Activated CD4-positive, alpha-beta T cell treated with anti-CD3 and anti-CD28 coated beads, Interleukin-2, amount 10 ng/mL, durations not matched to agents 24 days and 14 days (primary cell): ENCODE measurements at places on chromosomes 16 and 17. TPM values are rescaled to one million over a fixed set of nuclear protein-coding genes. Genes with fewer than 3 reads are reported as not detected.

TM4SF5 gene
- not detected in 2 replicates for total RNA-seq

GRCh38 chr16:12059216-12059769 lies 82.8 kb downstream of the SNX29 start:
- no peak overlapping the region for H3K4me3 ChIP-seq
- peaks cover 4% of the 10 kb centered on the region for H3K4me1 ChIP-seq
- no peaks in the 10 kb centered on the region for H3K36me3 ChIP-seq
- no peak for DNase-seq

SLC6A2 gene
- not detected in 2 replicates for total RNA-seq

CES4A gene
- total RNA-seq, result 27.0 and 27.5 TPM in 2 replicates

DNA sequence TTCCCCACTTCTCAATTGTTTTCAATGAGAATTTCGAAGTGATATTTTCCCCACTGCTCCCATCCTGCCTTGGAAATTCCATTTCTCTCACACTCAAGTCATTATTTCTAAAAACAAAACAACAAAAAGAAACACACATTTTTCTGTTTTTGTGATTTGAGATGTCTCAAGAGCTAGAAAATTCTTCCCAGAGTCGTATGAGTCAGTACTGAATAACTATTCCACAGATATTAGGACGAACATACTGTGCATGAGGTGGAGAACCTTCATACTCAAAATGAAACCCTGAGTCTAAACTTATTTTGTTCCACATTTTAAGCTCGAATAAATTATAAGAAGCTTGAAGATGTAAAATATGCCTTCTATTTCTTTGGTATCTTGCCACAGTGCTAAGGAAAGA lies 204.6 kb downstream of the SLC39A11 start:
- H3K27me3 ChIP-seq, result no peaks in the 10 kb centered on the region
- H3K27ac ChIP-seq, result peak overlapping the region; percentile 72
- H3K4me3 ChIP-seq, result no peak overlapping the region
- DNase-seq, result no peak
- peaks cover 13% of the 10 kb centered on the region for H3K36me3 ChIP-seq

GRCh38 chr16:58733248-58733670 lies 857 bp downstream of the GOT2 start:
- peaks cover 10% of the 10 kb centered on the region for H3K36me3 ChIP-seq
- peaks cover 19% of the 10 kb centered on the region for H3K4me1 ChIP-seq
- H3K27me3 ChIP-seq, result peaks cover 2% of the 10 kb centered on the region

GRCh38 chr16:57859331-57859730 lies 57.0 kb upstream of the KIFC3 start:
- H3K27me3 ChIP-seq, result peaks cover 20% of the 10 kb centered on the region
- H3K27ac ChIP-seq, result no peak overlapping the region
- no peak for DNase-seq

- no peak overlapping the region for H3K4me3 ChIP-seq
- H3K4me1 ChIP-seq, result no peaks in the 10 kb centered on the region
- H3K27me3 ChIP-seq, result peaks cover 2% of the 10 kb centered on the region
- H3K36me3 ChIP-seq, result no peaks in the 10 kb centered on the region
- DNase-seq, result no peak
Observed at GRCh38 chr17:33091271-33091670, 99.6 kb downstream of the SPACA3 start.

DNA sequence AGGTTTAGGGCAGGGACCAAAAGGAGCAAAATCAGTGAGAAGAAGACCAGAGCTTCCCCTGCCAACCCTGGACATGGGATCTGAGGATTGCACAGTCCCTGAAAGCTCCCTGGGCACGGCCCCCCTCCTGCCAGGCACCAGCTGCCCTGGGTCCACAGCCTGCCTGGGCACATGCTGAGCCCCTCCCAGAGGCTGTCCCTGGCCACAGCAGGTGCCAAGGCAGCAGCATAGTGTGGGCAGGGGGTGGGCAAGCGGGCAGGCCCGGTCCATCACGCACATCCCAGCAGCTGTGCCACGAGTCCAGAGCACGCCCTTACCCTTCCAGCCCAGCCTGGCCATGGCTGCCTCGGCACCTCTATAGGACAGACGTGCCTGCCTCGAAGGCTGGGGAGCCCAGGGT lies 12.7 kb downstream of the SCN4A start:
- H3K27me3 ChIP-seq, result peaks cover 3% of the 10 kb centered on the region
- H3K4me1 ChIP-seq, result peaks cover 5% of the 10 kb centered on the region
- no peak overlapping the region for H3K4me3 ChIP-seq
- no peaks in the 10 kb centered on the region for H3K36me3 ChIP-seq
- no peak overlapping the region for H3K27ac ChIP-seq
- no peak for DNase-seq

SLC35G6 gene
- total RNA-seq, result not detected in 2 replicates

DNA sequence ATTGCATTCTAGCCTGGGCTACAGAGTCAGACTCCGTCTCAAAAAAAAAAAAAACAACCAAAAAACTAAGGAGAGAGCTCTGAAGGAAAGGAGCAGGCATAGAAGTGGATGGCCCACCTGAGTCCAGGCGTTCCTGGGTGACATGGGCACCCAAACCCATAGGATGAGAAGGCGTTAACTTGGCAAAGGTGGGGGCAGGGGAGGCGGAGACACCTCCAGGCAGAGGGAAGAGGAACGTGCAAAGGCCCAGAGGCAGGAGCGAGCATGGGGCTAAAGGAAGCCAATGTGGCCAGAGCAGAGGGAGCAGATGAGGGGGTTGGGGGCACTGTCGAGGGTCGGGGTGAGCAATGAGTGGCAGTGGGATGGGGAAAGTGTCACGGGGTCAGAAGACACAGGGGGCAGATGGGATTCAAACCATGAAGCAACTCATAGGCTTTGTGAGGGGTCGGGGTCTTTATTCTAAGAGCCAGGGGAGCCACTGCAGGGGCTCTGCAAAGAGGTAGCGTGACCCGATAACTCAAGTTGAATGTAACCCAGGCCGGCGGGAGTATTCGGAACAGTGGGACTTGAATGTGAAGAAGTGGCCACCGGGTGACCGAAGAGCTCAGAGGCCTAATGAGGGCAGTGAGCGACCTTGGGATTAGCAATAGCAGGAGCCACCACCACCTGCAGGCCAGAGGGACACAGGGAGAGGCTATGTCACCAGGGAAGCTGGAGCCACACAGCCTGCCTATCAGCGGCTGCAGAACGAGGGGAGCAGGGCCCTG lies 11.8 kb downstream of the TTYH2 start:
- H3K4me1 ChIP-seq, result no peaks in the 10 kb centered on the region
- H3K27ac ChIP-seq, result no peak overlapping the region
- no peaks in the 10 kb centered on the region for H3K27me3 ChIP-seq
- no peak for DNase-seq
- H3K36me3 ChIP-seq, result peaks cover 13% of the 10 kb centered on the region
- no peak overlapping the region for H3K4me3 ChIP-seq

GRCh38 chr17:48678141-48678971 lies 44.0 kb downstream of the PRAC1 start:
- peaks cover 63% of the 10 kb centered on the region for H3K27me3 ChIP-seq
- H3K27ac ChIP-seq, result no peak overlapping the region
- DNase-seq, result peak; percentile 92

DNA sequence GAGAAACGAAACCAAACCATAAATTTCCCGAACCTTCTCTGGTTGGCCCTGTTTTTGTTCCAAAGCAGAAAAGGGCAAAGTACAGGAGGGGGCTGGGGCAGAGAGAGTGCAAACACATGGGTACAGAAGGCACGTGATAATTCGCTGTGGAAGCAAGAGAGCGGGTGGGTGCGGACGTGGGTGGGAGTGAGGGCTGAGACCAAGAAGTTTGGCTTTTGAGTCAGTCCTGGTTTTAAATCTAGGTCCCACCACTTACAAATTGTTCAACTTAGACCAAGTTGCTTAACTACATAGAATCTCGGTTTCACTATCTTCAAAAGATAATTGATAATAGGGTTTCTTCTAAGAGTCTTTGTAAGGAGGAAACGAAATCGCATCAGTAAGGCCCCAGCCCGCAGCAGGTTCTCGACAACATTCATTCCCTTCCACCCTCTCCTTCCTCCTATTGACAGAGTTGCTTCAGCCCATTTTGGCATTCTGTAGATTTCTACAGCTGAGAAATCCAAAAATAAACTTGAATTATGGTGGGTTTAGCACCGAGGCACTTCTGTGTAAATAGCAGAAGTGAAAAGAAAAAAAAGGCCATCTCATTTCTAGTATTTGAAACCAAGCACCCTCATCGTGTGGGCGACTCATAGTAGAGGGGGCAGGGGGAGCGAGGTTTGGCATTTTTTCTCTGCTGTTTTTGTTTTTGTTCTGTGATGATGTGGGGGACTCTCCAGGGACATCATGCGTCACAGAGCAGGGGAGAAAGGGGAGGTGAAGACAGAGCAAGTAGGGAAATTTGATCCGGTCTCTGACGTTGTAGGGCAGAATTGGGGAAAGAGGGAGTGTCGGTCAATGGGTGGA lies 33.6 kb upstream of the CCR7 start:
- H3K4me1 ChIP-seq, result peaks cover 72% of the 10 kb centered on the region
- peak; percentile 88 for DNase-seq
- peak overlapping the region; percentile 62 for H3K4me3 ChIP-seq
- H3K36me3 ChIP-seq, result peaks cover 15% of the 10 kb centered on the region
- no peaks in the 10 kb centered on the region for H3K27me3 ChIP-seq
- peak overlapping the region; percentile 92 for H3K27ac ChIP-seq

IFI35 gene
- 51.9 and 55.2 TPM in 2 replicates for total RNA-seq

ANKFN1 gene
- total RNA-seq, result not detected in 2 replicates

DNA sequence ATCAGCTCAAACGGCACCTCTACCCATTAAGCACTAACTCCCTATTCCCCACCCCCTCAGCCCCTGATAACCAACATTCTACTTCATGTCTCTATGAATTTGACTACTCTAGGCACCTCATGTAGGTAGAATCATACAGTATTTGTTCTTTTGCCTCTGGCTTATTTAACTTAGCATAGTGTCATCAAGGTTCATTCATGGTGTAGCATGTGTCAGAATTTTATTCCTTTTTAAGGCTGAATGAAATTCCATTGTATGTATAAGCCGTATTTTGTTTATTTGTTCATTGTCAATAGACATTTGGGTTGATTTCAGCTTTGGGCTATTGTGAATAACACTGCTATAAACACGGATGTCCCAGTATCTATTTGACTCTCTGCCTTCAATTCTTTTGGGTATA lies 794.9 kb upstream of the SOX9 start:
- H3K27me3 ChIP-seq, result no peaks in the 10 kb centered on the region
- no peak overlapping the region for H3K27ac ChIP-seq
- H3K4me1 ChIP-seq, result no peaks in the 10 kb centered on the region
- no peak for DNase-seq

DNA sequence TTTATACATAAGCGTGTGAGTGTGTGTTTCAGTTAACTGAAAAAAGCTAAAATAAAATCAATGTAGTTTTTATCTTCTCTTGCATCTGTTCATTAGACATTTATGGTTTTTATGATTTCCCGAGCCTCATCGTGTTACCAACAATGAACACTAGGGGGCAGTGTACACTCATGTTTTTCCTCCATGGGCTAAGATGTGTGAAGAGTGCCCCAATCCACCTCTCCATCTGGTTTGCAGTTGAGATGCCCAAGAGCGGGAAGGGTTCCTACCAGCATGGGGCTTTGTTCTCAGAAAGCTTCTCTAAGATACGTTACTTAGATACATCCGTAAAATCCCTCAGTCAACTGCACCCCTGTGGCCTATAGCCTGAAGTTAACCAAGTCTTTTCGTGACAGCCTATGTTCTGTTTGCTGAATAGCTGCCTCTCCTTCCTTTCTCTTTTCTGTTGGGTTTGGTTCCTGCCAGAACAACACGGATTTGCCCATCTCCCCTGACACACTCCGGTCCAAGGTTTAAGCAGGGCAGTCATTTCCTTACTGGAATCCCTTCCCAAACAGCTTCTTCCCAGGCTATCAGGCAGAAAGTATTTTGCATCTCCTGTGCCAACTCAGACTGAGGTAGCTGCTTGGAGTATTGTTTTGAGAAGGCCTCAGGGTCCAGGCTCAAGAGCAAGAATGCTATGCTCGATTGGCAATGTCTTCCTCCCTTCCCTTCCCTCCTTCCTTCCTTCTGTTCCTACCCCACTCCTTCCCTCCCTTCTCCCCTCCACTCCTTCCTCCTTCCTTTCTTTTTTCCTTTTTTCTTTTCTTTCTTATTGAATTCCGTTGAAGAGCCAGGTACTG lies 12.9 kb upstream of the ELAC2 start:
- H3K27me3 ChIP-seq, result peaks cover 4% of the 10 kb centered on the region
- no peak overlapping the region for H3K4me3 ChIP-seq
- H3K4me1 ChIP-seq, result peaks cover 4% of the 10 kb centered on the region
- H3K36me3 ChIP-seq, result no peaks in the 10 kb centered on the region
- H3K27ac ChIP-seq, result no peak overlapping the region

GRCh38 chr16:3170440-3171180 lies 17.4 kb upstream of the OR1F1 start:
- H3K4me1 ChIP-seq, result peaks cover 33% of the 10 kb centered on the region
- H3K36me3 ChIP-seq, result peaks cover 3% of the 10 kb centered on the region
- H3K4me3 ChIP-seq, result peak overlapping the region; percentile 80
- H3K27ac ChIP-seq, result peak overlapping the region; percentile 83
- H3K27me3 ChIP-seq, result peaks cover 58% of the 10 kb centered on the region

- H3K4me1 ChIP-seq, result peaks cover 4% of the 10 kb centered on the region
- H3K4me3 ChIP-seq, result no peak overlapping the region
- H3K27me3 ChIP-seq, result no peaks in the 10 kb centered on the region
- H3K27ac ChIP-seq, result no peak overlapping the region
- no peaks in the 10 kb centered on the region for H3K36me3 ChIP-seq
Observed at GRCh38 chr16:450785-451512, 25.5 kb downstream of the RAB11FIP3 start.
